Stromal cell of bone marrow (primary cell): ENCODE measurements at places on chromosomes 6 and 20.

- DNase-seq = no peak
Observed at GRCh38 chr20:34998331-34998950, 42.8 kb downstream of the MYH7B start.

DNA sequence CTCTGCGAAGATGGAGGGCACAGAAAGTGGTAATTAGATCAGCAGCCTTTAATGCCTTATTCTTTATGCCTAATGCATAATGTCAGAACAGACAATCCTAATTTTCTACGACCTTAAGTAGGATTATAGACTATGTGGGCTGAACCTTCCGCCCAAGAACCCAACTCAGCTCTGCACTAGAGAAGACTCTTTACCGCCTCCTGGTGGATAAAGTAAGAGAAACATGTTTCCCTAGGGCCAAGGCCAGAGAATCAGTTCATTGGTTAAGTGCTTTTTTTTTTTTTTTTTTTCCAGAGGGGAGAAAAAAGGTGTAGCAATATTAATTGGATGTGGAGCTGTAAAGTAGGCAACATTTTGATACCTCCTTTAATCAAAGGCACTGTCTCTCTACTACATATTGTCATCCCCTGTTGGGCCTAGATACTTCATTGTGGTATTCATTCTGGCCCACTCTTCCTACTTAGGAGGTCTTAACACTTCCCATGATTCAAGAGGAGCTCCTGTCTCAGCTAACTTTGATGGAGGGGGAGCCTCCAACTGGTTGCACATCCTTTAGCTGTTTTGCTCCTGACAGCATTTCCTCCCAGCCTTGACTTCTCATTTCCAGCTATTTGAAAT is 124.9 kb upstream of the NRN1 start:
- peak; percentile 2 for DNase-seq

DNA sequence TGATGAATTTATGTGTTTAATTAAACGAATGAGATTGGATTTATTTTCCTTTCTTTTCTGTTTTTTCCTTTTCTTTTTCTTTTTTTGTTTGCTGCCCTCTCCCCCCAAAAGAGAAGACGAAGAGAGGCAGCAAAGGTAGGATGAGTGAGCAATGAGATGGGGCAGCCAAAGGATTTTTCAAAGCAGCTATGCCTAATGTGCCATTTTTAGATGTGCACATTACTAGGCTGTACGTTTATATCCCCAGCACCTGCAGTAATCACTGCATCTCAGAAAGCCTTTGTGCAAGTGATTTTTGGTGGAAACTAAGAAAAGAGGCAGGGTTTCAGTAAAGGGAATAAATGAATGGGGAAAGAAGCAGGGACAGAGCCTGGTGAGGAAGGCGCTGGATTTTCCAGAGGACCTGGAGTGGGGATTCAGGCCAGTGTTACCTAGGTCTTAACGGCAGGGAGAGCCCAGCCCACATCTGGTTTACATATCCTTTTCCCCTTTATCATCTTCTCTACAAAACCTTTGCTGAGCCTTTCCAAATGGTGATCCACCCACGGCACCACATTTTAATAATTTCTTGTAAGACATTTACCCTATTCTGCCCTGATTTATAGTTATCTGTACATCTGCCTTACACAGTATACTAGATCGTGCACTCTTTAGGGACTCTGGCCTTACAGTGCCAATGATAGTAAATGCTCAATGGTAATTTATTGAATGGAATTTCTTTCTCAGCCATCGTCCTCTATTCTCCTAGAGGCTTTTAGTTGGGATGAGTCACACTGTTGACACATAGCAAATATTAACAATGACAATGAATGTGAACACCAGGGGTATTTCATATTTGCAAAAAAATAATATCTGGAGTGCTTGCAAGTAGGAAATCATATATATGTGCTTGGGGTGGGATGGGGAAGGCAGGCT is 38.3 kb upstream of the ATXN1 start:
- DNase-seq = no peak

DNA sequence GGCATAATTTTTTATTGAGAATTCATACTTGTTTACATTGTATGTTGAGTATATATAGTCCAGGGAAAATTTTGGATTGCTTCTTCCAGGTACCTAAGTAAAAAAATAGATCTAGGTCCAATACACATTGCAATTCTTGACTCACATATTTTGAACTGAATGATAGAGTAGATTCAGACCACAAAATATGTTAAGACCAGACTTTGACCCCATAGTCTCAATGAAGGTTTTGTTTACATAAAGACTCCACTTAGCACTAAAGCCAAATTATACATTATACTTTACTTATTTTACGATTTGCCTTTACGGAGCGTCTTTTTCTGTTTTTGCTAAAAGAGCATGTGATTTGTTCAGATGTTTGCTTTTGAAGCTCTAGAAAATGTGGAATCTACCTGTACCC is 144.1 kb upstream of the PTCHD4 start:
- no peak for DNase-seq

DNA sequence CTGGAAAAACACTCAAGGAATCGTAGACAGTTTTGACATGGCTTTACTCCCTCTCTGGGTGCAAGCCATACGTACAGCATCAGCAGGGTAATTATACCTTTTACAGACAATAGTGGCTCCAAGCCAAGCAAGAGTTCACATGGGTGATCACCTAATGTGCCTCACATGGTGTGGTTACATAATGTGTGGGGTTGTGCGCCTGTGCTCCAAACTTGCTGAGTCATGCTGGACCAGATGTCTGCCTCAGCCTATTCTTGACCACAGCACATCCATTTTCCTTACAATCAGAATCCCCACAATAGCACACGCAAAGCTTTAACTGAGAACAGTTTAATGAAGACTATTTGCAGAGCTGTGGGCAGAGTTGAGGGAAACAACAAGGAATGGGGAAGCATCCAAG is 74.5 kb downstream of the ALDH8A1 start:
- DNase-seq = no peak

DNA sequence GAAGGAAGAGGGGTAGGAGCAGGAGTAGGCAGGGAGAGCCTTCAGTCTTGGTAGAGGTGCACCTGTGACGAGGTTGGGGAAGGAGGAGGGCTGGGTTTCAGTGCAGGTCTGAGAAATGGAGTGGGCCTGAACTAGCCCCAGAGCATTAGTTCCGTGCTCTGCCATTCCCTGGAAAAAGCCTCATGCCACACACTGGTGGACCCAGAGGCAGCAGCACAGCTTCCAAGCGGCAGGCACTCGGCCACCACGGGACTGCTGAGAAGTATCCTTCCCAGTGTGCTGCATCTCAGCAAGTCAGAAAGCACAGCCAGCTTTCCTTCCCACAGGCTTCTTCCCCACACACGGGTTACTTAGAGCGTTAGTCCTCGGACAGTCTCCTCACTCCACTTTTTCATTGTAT is 77.3 kb upstream of the KIF25 start:
- DNase-seq = no peak

DNA sequence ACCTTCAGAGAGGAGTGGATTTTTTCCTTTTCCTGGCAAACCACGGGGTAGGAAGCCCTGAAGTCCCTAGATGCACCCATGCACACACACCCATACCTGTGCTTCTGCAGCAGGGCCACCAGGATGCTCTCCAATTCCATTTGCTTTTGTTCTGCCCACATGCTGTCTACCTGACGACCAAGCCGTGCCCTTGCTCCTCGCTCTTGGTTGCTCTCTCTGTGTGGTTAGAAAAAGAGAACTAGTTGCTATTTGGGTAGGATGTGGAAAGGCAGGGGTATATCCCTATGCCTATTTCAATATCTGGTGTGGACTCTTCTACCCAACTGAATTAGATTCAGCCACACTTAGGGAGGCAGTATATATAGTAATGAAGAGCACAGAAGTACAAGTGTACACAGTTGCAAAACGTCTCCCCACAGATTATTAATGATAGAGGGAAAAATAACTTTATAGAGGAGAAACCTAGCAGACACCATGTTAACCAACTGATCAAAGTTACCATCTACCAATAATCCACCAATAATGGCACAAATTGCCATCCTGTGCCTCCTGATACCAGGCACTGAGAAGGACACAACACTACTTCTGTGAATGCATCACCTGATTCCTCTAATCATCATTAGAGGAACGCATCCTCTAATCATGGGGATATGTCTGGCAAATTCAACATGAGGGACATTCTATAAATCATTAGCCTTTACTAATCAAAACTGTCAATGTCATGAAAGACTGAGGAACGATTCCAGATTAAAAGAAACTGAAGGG is 7.3 kb downstream of the GHRH start:
- no peak for DNase-seq
